ENCODE measurements at places on chromosomes 1 and 21.

DNA sequence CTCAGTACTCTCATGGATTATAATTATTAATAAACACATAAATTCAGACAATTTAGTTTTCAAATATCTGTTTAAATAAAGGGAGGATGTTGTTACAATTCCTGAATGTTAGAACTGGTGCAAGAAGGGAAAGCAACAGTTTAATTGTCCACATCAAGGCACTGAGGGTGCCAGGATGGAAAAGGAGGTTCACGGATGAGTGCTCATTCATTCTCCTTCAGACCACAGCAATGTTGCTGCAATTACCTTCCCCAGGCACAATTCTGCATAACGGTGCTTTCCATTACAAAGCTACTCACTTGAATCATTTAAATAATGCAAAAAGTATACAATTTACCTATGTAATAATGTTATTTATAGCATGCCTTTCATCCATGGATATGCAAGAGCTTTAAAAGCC lies 52.3 kb upstream of the COG2 start:
- no peak for DNase-seq

- no peak for DNase-seq
Observed at GRCh38 chr1:68015369-68015768, 35.1 kb downstream of the DIRAS3 start.

- DNase-seq, result no peak
Observed at GRCh38 chr21:39350094-39351005, 1.5 kb upstream of the HMGN1 start.

DNA sequence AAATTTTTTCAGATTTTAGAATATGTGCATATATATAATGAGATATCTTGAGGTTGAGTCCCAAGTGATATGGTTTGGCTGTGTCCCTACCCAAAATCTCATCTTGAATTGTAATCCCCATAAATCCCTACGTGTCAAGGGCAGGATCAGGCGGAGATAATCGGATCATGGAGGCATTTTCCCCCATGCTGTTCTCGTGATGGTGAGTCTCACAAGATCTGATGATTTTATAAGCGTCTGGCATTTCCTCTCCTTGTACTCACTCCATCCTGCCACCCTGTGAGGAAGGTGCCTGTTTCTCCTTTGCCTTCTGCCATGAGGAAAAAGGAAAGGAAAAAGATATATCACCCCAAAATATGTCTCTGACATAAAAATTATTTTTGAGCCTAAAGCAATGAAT lies 64.6 kb downstream of the TOR3A start:
- DNase-seq, result no peak

- no peak for DNase-seq
Observed at GRCh38 chr1:86521522-86521891, 25.4 kb upstream of the CLCA4 start.

DNA sequence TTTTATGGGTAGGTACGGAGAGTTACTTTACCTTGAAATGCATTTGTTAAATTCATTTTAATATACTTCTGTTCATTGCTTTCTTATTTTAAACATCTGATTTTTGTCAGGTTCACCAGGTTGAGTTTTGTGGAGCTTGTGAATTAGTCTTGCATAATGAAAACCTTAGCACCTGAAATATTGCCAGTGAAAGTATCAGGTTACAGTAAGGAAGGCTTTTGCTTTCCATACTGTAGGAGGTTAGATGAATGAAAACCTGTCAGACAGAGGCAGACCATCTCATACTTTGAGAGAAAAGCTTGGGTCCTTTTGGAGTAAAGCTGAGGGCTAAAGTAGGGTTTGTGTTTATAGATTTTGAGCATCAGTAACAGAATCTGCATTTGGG lies 34.7 kb downstream of the THRAP3 start:
- no peak for DNase-seq

GRCh38 chr1:18149027-18149641 lies 41.5 kb downstream of the IGSF21 start:
- DNase-seq, result no peak

All from GM19239 (cell line).